ENCODE measurements at places on chromosomes 2 and 18.

GRCh38 chr2:159185401-159186130 is 100.9 kb downstream of the WDSUB1 start:
- DNase-seq, result no peak

GRCh38 chr2:177329064-177329463 is 63.5 kb upstream of the AGPS start:
- no peak for DNase-seq

- DNase-seq, result no peak
Observed at GRCh38 chr2:237282568-237283128, 131.3 kb downstream of the COL6A3 start.

GRCh38 chr2:206881708-206882410 is 57.5 kb upstream of the CPO start:
- DNase-seq, result no peak

DNA sequence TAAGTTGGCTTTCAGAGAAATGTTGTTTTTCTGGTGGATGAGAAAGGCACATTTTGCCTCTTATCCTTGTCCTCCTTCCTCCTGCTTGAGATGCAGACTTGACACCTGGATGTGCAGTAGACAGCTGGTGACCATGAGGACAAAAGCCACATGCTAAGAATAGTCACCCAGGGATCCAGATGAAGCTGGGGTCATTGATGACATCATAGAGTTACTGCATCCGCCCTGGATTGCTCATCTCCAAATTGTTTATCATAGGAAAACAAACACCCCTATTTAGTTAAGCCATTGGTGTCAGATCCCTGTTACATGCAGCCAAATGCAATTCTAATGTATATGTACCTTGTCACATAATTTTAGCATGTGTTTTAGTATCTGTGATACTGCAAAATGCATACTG is 16.3 kb upstream of the SLC1A4 start:
- no peak for DNase-seq

GRCh38 chr2:171346723-171347557 is 86.8 kb downstream of the METTL8 start:
- DNase-seq, result no peak

DNA sequence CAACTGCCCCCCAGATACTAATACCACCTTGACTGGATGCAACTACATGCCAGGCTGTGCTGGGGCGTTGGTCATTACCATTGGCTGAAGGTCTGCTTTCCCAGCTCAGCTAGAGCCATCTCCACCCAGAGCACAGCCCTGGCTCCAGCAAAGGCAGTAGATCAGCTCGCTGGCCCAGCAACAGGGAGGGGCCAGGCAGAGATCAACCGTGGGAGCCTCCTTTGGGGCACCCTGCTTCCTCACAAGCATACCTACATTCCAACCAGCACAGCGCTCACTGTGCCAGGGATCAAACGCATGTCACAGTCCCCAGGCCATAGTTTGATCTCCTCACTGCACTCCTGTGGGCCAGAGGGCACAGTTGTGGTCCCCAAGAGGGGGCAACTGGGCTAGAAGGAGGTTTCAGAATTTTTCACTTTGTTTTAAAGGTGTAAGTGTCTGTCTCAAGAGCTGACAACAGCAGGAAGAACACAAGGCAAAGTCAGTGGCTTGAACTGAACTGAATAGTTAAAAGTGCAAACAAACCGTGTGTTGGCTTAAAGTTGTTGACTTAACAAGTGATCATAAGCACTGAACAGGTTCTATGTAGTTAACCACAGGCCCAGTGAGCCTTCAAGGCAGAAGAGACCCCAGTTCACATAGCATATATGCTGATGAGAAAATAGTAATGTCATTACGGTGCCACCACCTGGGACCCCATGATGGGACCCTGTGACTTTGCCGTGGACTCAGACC is 70.1 kb upstream of the BZW1 start:
- no peak for DNase-seq

DNA sequence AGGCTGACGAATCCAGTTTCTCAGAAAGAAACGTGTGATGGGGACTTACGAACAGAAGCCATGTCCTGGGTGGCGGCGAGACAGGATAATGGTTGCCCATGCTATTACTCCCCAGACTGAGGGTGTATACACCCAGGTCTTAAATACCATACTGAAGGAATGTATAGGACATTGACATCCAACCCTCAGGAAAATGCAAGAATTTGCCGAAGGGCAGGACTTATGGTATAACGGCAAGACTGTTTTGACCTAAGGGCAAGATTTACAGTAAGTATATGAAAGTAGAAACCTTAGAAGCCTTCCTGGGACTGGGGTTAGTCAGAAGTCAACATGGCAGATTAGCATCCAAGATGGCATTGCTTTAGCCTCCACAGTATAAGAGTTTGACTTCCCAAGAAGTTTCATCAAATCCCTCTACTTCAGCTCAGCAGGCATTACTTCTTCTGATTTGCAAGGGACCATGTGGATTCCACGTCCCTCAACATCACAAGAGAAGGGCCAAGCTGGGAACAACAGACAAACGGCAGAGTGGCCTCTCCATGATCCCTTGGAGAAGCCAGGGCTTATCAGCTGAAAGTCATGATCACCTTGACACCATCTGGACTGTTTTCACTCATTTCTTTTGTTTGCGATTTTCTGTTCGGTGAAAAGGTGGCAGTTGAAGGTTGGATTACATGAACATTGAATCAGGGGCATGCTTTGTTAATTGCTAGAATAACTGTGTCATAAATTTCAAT is 21.1 kb downstream of the ST3GAL5 start:
- DNase-seq, result no peak

GRCh38 chr2:108182489-108182888 is 57.3 kb upstream of the SULT1C3 start:
- DNase-seq, result no peak

GRCh38 chr18:55546851-55547704 is 40.9 kb downstream of the TCF4 start:
- no peak for DNase-seq

GRCh38 chr2:64915510-64915900 is 73.7 kb upstream of the SLC1A4 start:
- no peak for DNase-seq

DNA sequence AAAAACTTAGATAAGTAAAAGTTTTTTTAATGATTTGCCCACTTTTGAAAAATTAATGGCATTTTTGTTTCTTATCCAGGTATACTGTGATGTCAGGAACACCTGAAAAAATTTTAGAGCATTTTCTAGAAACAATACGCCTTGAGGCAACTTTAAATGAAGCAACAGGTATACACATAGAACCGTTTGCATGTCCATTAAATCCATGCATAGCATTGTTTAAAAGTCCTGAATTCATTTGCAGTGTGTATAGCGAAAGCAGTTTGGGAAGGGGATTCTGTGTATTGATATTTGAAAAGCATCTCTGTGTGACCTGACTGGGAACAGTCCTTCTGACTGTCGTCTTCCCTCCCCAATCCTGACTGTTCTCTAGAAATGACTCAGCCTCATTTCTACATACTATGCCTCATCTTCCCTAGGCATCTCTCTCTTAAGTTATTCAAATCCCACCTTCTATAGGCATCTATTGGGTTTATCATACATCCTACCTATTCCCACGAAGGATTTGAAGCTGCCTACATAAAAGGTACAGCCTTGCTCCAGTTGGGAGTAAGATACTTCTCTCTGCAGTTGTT is 79.2 kb upstream of the MAP3K20 start:
- no peak for DNase-seq

DNA sequence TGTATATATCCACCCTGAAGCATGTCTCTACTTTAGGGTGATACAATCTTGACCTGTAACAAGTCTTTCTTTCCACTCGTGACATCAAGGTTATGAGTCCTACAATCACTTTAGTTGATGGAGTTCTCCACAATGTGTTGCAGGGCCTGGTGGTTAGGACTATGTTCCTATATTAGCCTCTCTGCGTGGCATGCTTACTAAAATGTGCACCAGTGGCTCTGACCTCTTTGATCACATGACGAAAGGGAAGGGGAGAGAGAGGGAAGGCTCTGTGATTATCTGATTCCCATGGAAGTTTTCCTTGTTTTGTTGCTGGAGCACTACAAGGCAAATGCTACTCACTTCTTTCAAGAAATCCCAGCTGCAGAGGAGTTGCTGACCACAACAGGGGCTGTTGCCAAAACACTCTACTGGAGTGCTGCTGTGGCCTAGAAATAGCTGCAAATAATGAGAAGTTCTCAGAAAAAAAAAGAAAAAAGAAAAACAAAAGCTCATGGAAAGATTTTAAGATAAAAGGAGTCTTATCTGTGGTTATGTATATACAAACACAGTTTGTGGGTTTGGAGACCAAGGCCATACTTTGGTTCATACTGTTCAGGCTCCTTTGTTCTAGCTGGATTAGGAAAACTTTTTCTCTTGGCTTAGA is 272.8 kb upstream of the MMADHC start:
- no peak for DNase-seq

DNA sequence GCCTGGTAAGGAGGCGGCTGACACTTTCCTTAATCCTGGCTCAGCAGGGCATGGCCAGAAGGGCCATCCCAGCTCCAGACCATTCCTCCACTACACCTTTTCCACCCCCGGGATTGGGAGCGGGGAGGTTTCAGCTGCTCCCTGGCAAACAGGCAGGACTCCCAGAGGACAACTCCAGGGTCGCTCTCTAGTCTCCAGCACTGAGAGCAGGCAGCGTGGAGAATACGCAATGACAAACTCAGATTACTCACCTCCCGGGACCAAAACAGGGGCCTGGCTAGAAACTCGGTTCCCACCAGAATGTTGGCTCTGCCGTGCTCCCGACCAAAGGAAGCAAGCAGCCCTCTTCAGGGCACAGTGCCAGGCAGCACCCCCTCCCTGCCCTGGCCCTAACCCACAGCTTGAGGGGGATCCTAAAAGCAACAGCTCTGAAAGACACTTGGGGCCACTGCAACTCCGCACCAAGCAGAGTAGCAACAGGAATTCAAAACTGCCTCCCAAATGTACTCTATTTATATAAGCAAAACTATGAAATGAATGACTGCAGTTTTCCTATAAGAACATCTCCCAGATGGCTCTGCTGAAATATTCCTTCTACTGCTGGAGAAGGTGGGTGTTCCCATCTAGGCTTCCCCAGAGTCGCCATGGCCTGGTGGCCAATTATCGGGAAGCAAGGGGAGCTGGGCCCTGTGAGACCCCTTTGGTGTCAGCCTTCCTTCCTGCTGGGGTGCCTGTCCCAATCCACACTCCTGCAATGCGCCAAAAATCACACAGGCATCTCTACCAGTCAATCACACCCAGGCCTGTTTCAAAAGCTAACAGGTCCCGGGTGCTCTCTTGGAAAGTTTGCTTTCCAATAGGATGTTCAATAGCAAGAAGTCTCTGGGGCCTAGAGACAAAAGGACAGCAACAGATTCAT is 61.2 kb upstream of the POMC start:
- DNase-seq, result no peak

DNA sequence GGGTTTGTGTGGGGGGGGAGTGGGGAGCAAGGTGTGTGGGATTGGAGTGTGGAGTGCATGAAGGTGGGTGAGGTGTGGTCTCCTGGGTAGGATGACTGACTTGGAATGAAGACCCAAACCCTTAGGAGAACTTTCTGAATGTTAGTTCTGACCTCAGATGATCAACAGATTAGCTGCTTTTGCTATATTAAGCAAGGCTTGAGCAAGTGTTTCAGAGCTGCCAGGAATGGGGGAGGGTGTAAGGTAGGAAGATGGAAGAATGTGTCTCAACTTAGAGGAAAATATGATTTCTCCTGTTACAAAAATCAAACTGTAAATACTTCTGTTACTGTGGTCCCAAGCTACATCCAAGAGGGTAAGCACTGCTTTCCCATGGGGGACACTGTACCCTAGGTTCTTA is 273.6 kb downstream of the TGIF1 start:
- DNase-seq, result no peak

GRCh38 chr2:59236723-59237122 is 995.6 kb upstream of the FANCL start:
- no peak for DNase-seq

DNA sequence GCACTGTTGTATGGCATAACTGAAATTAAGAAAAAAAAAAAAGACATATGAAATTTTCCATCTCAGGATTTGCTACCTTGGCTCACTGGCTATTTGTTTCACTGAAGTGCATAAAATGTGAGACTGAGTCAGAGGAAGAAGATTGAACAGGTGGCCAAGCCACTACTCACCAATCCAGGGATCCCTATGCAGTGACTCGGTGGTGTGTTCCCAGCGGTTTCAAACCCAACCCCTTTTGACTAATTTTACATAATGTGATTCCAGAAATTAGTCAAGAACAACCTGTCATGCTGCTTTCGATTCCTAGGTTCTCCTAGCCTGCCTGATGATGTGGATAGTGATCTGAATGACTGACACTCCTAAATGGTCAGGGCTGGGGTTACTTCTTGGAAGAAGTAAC is 77.3 kb downstream of the KLHL14 start:
- no peak for DNase-seq

GRCh38 chr2:240822280-240822847 is 2.3 kb upstream of the KIF1A start:
- DNase-seq, result no peak
